Progenitor cell of endocrine pancreas (in vitro differentiated cells): ENCODE measurements at places on chromosomes 3 and 15.
A peak's percentile ranks its signal among the peaks of the same experiment; 100 is the strongest.

- H3K27me3 ChIP-seq = no peaks in the 10 kb centered on the region
- peaks cover 7% of the 10 kb centered on the region for H3K36me3 ChIP-seq
- peak overlapping the region; percentile 56 for H3K4me3 ChIP-seq
- DNase-seq = no peak
- peaks cover 6% of the 10 kb centered on the region for H3K4me1 ChIP-seq
Observed at GRCh38 chr15:43187544-43188155, 2.4 kb downstream of the CCNDBP1 start.

- DNase-seq = no peak
- H3K27ac ChIP-seq = no peak overlapping the region
- no peak overlapping the region for H3K4me3 ChIP-seq
- H3K4me1 ChIP-seq = peaks cover 9% of the 10 kb centered on the region
Observed at GRCh38 chr3:108175352-108175751, 46.9 kb downstream of the IFT57 start.

- no peak overlapping the region for H3K27ac ChIP-seq
- DNase-seq = no peak
- no peaks in the 10 kb centered on the region for H3K36me3 ChIP-seq
- H3K4me1 ChIP-seq = peaks cover 2% of the 10 kb centered on the region
- H3K4me3 ChIP-seq = no peak overlapping the region
Observed at GRCh38 chr15:63180746-63181145, 8.7 kb upstream of the RAB8B start.

- peaks cover 3% of the 10 kb centered on the region for H3K4me1 ChIP-seq
- H3K4me3 ChIP-seq = no peak overlapping the region
Observed at GRCh38 chr3:183319371-183319770, 66.3 kb downstream of the B3GNT5 start.

GRCh38 chr15:98321896-98322295, 326.4 kb upstream of the IGF1R start:
- no peaks in the 10 kb centered on the region for H3K36me3 ChIP-seq
- H3K27me3 ChIP-seq = no peaks in the 10 kb centered on the region
- no peak overlapping the region for H3K4me3 ChIP-seq
- no peak overlapping the region for H3K27ac ChIP-seq
- no peaks in the 10 kb centered on the region for H3K4me1 ChIP-seq

DNA sequence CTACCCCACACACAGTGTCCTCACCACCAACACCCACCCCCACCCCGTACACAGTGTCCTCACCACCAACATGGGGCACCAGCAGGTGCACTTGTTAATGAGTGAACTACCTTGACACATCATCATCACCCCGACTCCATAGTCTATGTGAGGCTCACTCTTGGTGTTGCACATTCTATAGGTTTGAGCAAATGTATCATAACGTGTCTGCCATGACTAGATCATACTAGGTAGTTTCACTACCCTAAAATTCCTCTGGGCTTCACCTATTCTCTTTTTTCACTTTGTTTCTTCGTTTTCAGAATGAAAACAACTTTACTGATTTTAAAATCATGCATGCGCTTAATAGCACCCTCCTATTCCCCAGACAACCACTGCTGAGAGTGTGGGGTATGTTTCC, 102.6 kb upstream of the SLC6A6 start:
- H3K27ac ChIP-seq = no peak overlapping the region
- no peak overlapping the region for H3K4me3 ChIP-seq
- H3K36me3 ChIP-seq = no peaks in the 10 kb centered on the region
- peaks cover 8% of the 10 kb centered on the region for H3K4me1 ChIP-seq
- DNase-seq = no peak

- peaks cover 3% of the 10 kb centered on the region for H3K4me1 ChIP-seq
- no peak overlapping the region for H3K4me3 ChIP-seq
- no peak overlapping the region for H3K27ac ChIP-seq
- H3K27me3 ChIP-seq = no peaks in the 10 kb centered on the region
Observed at GRCh38 chr3:1444195-1444594, 351.4 kb downstream of the CNTN6 start.

DNA sequence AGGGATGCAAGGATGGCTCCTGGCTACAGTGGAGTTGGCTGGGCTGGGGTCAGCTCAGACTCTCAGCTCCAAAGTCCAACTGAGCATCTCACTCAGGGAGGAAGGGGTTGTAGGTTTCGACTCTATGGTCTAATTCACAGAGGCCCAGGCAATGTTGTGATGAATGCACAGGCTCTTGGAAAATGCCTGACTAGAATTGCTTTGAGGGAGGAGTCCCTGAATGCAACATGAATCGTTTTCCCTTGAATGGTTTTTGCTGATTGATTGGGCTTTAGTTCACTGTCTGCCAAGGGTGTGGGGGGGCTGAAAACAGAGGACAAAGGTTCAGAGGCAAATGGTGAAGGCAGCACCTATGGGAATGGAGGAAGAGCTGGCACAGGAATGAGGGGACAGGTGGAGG, 48.6 kb upstream of the LINGO1 start:
- H3K4me1 ChIP-seq = no peaks in the 10 kb centered on the region
- H3K36me3 ChIP-seq = no peaks in the 10 kb centered on the region
- H3K4me3 ChIP-seq = no peak overlapping the region
- no peak for DNase-seq

GRCh38 chr15:65655457-65655856, 33.7 kb downstream of the SLC24A1 start:
- no peak overlapping the region for H3K27ac ChIP-seq
- H3K4me3 ChIP-seq = no peak overlapping the region
- no peaks in the 10 kb centered on the region for H3K4me1 ChIP-seq
- DNase-seq = no peak

DNA sequence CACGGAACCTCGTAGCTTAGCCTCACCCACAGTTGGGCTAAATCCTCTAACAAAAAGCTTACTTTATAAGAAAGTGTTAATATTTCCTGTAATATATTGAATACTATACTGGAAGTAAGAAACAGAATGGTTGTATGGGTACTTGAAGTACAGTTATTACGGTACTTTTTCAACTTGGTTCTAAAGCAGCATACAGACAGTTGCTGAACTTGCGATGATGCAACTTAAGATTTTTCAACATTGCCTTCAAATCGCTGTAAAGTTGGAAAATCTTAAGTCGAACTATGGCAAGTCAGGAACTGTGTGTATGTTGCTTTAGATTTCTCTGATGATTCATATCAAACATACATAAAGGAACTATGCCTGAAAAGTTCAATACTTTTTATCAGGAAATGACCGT, 204.4 kb upstream of the C2CD4B start:
- no peaks in the 10 kb centered on the region for H3K36me3 ChIP-seq
- no peak overlapping the region for H3K27ac ChIP-seq
- no peak for DNase-seq
- H3K27me3 ChIP-seq = no peaks in the 10 kb centered on the region
- no peak overlapping the region for H3K4me3 ChIP-seq

DNA sequence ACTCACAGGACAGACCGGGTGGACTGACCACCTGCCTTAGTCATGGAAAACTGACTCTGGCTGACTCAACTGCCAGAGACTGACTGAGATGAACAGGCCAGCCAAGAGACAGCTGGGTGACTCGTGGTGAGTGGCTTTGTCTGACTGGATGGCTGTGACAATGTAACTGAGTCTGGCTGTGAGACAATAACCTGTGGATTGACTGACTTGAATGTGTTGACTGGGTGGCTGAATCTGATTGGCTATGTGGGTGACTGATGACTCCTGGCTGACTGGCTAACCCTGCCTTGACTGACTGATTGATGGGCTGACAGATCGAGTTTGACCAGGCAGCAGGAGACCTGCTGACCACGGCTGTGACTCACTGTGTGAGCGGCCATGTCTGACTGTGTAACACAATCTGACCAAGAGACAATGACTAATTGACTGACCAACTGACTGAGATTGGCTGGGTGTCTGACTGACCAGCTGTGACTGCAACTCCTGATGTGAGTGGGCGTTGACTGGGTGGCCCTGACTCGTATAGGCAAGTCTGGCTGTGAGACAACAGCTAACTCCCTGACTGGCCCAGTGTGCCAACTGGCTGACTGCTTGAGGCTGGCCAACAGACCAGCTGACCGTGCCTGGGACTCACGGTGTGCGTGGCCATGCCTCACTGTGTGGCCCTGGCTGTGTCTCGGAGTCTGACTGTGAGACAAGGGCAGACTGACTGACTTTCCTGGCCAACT, 509.1 kb downstream of the SHQ1 start:
- no peaks in the 10 kb centered on the region for H3K36me3 ChIP-seq
- H3K4me3 ChIP-seq = no peak overlapping the region
- H3K4me1 ChIP-seq = no peaks in the 10 kb centered on the region
- DNase-seq = no peak

GRCh38 chr15:77889009-77889806, 188.3 kb downstream of the TBC1D2B start:
- no peaks in the 10 kb centered on the region for H3K36me3 ChIP-seq
- H3K4me1 ChIP-seq = no peaks in the 10 kb centered on the region
- H3K27ac ChIP-seq = no peak overlapping the region
- DNase-seq = no peak

GRCh38 chr3:53585049-53585448, 90.6 kb downstream of the CACNA1D start:
- no peak overlapping the region for H3K4me3 ChIP-seq
- no peak overlapping the region for H3K27ac ChIP-seq
- H3K27me3 ChIP-seq = peaks cover 3% of the 10 kb centered on the region
- H3K4me1 ChIP-seq = no peaks in the 10 kb centered on the region
- no peak for DNase-seq

GRCh38 chr3:181292984-181293383, 303.4 kb upstream of the DNAJC19 start:
- H3K36me3 ChIP-seq = no peaks in the 10 kb centered on the region
- DNase-seq = no peak

DNA sequence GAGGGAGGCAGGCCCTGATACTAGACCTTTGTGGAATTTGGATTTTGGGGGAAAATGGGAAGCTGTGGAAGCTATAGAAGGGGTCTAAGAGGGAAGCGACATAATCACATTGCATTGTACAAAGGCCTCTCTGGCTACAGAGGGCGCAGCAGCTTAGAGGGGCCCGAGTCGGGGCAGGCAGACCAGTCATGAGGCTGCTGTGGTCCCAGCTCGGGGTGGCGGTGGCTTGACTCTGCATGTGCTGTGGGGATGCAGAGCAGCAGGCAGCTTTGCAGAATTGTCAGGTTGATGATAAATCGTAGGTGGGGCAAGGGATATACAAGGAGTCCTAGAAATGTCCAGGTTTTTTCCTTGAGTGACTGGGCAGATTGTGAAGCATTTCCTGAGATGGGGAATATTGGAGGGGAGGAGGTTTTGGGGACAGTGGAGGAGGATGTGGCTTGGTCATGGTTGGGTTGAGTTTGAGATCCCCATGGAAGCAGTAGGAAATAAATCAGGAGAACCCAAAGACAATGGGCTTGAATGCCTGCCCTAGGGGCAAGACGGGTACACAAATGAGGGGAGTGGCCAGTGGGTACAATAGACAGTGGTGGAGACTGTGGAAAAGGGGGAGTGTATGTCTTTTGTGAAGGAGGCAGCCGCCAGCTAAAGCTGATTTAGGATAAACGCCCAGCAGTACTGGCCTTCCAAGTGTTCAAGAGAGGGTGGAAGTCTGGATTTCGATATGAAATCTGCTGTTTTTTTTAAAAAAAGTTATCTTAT, 94.1 kb downstream of the HMG20A start:
- H3K36me3 ChIP-seq = no peaks in the 10 kb centered on the region
- H3K4me1 ChIP-seq = no peaks in the 10 kb centered on the region
- no peak for DNase-seq
- no peak overlapping the region for H3K27ac ChIP-seq

- H3K4me3 ChIP-seq = no peak overlapping the region
- no peaks in the 10 kb centered on the region for H3K27me3 ChIP-seq
- H3K4me1 ChIP-seq = no peaks in the 10 kb centered on the region
- H3K36me3 ChIP-seq = peaks cover 22% of the 10 kb centered on the region
- DNase-seq = no peak
Observed at GRCh38 chr3:44666346-44666745, 17.8 kb downstream of the ZNF35 start.

DNA sequence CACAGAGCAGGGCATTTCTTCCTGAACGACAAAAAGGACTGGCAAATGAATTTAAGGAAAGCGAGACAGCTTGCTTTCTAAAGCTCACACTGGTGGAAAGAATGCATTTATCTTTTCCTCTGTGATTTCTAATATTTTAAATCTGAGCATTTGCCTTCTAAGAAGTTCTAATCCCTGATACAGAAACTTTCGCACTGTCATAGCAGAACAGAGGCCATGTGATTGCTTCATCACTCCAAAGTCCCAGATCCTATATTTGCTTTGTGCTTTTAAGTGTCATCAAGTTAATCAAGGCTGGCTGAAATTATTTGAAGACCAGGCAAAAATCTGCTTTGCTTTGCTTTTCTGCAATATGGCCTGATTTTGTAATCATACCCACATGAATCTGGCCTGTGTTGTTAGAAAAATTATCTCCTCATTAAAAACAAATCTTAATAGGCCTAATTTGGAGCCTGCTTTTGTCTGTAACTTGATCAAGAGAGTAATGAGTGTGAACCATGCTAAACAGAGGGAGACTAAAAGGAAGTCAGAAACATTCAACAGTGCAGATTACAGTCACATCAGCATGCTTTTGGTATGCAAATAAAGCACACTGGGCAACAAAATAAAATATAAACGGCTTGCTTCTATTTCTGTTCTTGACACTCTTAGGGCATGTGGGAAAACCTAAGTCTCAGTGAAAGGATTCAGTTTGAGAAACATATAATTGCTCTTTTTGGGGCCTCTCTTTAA, 178.2 kb upstream of the ADAMTS9 start:
- peaks cover 6% of the 10 kb centered on the region for H3K36me3 ChIP-seq
- no peaks in the 10 kb centered on the region for H3K27me3 ChIP-seq
- no peak overlapping the region for H3K27ac ChIP-seq
- no peak for DNase-seq

DNA sequence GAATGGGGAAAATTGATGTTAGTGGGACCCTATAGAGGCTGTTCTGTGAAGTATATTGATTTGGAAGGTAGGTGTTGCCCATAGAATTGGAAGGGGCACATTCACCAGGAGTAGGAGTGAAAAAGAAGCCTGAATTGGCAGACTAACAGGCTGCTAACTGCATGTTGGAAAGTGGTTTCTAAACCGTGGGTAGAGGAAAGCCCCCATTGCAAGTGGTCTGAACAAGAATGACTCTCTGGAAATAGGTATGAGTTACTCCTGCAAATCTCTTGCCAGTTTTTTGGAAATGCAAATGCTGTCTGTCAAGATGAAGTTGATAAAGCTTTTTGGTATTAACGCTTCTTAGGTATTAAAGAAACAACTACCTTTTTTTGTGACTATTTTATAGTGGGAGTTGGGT, 3.5 kb downstream of the UBE2E1 start:
- H3K27me3 ChIP-seq = no peaks in the 10 kb centered on the region
- DNase-seq = no peak
- H3K27ac ChIP-seq = peak overlapping the region; percentile 76
- peak overlapping the region; percentile 84 for H3K4me3 ChIP-seq
- peaks cover 51% of the 10 kb centered on the region for H3K4me1 ChIP-seq

- no peak for DNase-seq
- H3K36me3 ChIP-seq = no peaks in the 10 kb centered on the region
- H3K27me3 ChIP-seq = no peaks in the 10 kb centered on the region
- no peak overlapping the region for H3K4me3 ChIP-seq
- peaks cover 3% of the 10 kb centered on the region for H3K4me1 ChIP-seq
- no peak overlapping the region for H3K27ac ChIP-seq
Observed at GRCh38 chr3:153599685-153600084, 437.7 kb downstream of the RAP2B start.
